NCI-H1930 (cell line): ENCODE measurements at places on chromosomes 16 and 17.

- no peak for DNase-seq
These were observed 22.2 kb downstream of the CACNA1G start for GRCh38 chr17:50582741-50583140.

- DNase-seq = no peak
These were observed 37.8 kb upstream of the RASD1 start for GRCh38 chr17:17533901-17534441.

- DNase-seq = no peak
These were observed 14.2 kb upstream of the HAPSTR1 start for GRCh38 chr16:9077091-9077809.

GRCh38 chr16:52469775-52470174, 77.2 kb downstream of the TOX3 start:
- no peak for DNase-seq

GRCh38 chr16:69703638-69704037, 22.7 kb downstream of the NQO1 start:
- no peak for DNase-seq

GRCh38 chr17:2943981-2944380, 119.4 kb downstream of the OR1D5 start:
- no peak for DNase-seq

- peak; percentile 51 for DNase-seq
These were observed 59.5 kb upstream of the GSE1 start for GRCh38 chr16:85553436-85554113.

DNA sequence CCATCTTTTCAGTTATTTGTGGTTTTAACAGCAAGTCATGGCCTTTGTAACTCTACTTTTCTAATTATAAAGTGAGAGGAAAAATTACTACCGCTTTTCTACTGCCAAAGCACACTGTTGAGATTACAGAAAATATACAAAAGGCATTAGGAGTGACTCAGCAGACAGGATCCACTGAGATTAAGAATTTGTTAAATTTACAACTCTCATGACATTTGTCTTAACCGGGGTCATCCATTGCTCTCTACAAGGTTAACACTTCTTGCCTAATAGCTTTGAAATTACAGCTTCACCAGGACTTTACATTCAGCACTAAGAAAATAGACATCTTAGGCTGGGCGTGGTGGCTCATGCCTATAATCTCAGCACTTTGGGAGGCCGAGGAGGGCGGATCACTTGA, 93.4 kb downstream of the SSH2 start:
- no peak for DNase-seq

DNA sequence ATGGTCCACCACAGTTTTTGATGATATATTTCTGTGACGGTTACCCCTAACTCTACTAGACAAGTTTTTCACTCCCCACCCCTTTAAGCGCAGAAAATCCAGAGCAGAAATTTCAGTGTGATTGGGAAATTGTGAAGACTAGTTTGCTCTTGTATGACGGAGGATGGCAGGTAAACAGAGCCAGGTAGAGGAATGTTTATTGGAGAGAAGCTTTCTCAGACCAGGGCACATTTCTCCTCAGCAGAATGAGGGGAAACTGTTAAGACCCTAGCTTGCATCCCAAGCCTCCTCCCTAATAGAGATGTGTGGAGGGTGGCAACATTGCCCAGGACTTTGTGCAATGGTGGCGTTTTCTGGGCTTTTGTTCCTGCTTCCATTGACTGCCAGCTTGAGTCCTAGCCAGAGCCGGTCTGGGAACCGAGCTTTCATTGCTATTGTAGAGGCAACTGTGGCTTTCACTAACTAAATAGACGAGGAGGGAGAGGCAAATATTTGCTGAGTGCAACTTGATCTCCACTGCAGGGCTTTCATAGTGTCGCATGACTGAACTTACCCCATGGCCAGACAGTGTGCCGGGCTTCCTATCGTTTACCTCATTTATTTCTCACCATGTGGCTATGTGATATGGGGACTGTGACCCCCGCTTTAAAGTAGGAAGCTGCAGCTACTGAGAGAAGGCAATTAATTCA, 159.6 kb upstream of the MPHOSPH6 start:
- peak; percentile 79 for DNase-seq

DNA sequence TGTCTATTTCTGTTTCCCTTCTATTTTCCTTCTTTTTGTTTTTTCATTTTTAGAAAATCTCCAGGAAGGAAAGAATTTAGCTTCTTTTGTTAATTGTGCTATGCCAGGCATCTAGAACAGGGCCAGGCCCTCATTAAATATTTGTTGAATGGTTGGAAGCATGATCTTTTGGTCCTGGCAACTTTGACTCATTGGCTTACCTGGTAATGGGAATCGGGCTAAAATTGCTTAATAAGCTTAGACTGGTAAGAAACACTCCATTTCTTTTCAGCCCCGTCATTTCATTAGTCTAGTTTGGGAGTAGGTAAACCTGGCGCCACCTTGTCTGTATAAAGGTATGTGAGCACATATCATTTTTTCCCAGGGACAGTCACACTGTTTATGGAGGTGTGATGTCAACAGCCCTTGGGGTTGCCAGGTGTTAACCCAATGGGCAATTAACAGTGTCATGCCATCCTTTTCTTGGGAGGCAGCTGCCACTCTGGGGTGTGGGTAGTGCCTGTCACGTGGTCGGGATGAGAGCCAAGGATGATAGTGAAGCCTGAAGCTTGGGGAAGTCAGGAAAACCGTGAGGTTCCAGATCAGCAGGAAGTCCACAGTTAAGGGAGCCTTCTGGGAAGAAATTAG, 9.5 kb upstream of the NDEL1 start:
- no peak for DNase-seq

DNA sequence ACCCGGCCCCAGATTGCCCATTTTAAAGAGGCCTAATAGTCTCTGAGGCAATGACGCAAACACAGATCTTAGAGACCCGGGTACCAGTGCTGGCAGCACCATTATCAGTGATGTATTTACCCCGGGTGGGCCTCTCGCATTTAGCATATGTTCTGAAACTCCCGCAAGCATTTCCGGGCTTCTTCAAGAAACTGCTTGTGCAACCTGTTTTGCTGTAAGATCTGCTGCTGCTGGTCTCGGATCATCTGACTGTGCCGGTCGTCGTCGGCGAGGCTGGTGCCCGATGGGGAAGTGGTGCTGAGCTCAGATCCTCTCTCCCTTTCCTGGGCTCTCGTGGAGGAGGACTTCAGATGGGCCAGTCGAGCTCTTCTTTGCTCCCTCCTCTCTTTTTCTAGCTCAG, 12.5 kb downstream of the CEP295NL start:
- no peak for DNase-seq

- DNase-seq = no peak
These were observed 3.5 kb downstream of the ZFPM1 start for GRCh38 chr16:88456356-88457292.

GRCh38 chr16:60166-60565, 6.5 kb downstream of the SNRNP25 start:
- no peak for DNase-seq

DNA sequence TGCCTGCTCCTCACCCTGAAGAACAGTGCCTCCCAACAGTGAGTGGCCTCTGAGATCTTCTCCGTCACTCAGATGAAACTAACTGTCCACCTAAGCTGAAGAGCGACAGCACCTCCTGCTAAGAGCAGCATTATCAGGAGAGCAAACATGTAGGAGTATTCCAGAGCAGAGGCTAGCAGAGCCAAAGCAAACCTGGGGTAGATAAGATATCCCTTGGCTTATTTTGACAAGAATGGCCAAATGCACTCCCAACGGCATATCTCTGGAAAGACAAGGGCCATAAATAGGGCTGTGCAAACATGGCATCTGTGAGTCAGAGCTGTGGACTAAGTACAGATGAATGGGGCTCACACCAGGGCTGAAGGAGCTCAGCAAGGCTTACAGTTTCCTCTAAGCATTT, 96.3 kb downstream of the NDEL1 start:
- no peak for DNase-seq

DNA sequence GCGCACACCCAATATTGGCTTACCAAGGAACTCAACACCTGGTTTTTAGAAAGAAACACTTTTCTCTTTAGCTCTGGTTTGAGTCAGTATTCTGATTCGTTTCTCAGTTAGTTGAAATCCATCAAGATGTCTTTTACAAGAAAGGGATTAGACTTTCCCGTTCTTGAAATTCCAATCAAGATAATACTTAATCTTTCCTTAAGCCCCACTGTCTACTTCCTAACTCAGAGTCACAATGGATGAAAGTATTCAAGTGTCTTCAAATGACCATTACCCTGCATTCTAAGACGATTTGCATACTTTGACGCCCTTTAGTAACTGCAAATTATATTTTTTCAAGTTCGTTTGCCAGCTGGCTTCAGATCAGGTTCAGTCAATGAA, 189.8 kb downstream of the USP22 start:
- no peak for DNase-seq

- DNase-seq = no peak
These were observed at the start of gene PRSS33 for GRCh38 chr16:2787406-2787805. TSS of gene PRSS33 (minus strand) at chr16:2787560. CDS start at chr16:2786547, 1,013 bp downstream.

- DNase-seq = no peak
These were observed 111.7 kb upstream of the CDH5 start for GRCh38 chr16:66254751-66255150.

DNA sequence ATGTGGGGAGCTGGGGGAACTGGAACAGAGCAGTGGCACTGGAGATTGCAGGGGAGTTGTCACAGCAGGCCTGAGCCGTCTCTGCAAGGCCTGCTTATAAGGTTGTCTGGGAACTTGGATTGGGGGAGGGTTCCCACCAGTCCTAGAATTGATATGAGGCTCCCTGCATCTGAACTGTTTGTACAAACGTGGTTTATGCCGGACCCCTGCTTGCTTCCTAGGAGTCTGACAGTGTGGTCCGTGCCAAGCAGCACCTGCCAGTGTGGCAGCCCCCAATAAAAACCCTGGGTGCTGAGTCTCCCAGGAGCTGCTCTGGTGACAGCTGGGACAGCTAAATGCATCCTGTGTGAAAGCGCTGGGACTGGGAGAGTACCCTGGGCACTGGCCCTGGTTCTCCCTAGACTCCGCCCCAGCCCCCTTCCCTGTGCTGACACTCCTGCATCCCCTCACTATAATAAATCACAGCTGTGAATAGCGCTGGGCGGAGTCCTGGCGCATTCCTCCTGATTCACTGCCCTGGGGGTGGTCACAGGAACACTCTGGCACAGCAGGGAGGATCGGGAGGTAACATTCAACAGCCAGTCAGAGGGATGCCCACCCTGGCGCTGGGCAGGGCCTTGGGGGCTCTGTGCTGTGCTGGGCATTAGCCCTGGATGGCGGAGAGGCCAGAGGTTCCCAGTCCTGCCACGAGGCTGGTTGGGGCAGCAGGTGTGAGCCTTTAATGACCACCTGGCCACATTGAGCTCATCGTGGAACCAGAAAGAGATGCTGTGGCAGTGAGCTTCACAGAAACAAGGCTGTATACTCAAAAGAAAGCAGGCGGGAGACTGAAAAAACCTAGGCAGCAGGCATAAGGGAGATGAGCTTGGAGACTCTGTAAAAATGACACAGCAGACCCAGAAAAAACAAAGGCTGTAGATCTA, 45.6 kb downstream of the RMI2 start:
- no peak for DNase-seq

DNA sequence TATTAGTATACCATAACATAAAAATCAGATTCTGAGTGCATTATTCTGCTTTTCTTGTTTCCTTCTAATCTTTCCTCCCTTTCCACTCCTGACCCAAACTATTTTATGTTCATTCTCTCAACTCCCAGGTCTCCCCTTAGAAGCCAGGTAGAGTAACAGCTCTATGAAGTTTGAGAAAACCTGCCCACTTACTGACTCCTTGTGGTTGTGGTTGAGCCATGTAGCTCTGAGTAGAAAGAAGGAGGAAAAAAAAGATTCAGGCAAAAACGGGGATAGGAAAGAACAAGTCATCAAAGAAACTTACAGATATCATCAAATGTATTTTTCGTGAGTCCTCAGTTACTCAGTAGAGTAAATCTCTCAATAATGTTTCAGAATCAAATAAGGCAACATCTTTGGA, 216.7 kb downstream of the PMP22 start:
- no peak for DNase-seq

DNA sequence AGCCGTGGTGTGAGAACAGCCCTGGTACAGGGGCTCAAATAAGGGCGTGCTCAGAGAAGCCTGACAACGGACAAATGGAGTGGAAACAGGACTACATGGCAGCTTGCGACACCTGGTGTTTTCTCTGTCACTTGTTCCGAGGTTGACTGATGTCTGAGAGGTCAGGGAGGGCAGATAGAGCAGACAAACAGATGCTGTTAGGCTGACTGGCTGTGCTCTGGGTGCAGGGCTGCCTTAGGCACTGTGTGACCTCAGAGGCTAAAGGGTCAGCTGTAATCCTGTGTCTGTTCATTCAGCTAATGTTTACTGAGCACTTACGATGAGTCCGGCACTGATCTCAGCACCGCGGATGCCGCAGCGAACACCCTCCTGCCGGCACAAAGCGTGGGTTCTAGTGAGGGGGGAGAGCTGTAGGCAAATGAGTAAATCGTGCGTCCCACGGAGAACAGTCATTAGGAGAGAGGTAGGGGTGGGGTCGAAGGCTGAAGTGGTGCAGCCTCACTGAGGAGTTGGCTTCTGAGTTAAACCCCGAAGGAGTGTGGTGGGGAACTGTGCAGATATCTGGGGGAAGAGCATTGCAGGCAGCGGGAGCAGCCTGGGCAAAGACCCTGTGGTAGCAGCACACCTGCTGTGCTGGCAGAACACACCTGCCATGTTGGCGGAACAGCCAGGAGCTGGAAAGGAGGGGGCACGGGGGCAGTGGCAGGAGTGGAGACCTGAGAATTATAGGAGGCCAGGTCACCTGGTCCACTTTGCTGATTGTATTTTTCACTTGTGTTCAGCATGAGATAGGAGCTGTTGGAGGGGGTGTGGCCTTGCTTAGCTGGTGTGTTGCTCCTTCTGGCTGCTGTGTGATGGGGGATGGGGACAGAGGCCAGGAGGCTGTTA, 35.0 kb downstream of the GPT2 start:
- DNase-seq = no peak

GRCh38 chr16:54317101-54317611, 30.6 kb upstream of the IRX3 start:
- no peak for DNase-seq

GRCh38 chr17:75289832-75290337, 652 bp upstream of the SLC25A19 start:
- DNase-seq = no peak

- peak; percentile 52 for DNase-seq
These were observed at the start of gene SEZ6 for GRCh38 chr17:29005936-29006511. TSS of gene SEZ6 (minus strand) at chr17:29006033. CDS start at chr17:29005869, 164 bp downstream.

GRCh38 chr17:50861822-50862528, 4.2 kb downstream of the TOB1 start:
- no peak for DNase-seq

DNA sequence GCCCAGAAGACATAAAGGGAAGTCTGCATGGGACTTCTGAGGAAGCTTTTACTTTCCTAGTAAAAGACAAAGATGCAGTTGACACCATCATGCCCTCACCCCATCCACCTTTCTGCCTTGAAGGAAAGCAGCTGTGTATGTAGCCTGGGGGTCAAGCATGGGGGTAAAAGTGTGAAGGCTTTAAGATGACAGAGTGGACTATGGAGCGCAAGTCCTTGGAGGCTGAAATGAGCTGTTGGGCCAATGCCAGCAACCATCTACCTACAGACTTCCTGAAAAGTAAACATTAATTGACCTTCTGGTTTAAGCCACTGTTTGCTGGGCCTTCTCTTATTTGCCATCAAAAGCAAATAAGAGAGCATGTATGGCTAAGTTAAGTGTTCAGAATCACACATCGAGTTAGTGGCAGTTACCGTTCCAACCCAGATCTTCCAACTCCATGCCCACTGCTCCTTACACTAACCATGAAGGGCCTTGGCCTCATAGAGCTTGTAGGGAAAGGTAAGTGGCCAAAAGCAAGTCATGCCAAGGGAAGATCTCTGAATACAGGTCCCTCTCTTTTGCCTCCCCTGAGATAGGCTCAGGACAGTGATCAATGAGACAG, 30.0 kb downstream of the SLC13A5 start:
- no peak for DNase-seq
